Cerebellar cortex (tissue), 1 donor: ENCODE measurements at places on chromosomes 4 and X.

DNA sequence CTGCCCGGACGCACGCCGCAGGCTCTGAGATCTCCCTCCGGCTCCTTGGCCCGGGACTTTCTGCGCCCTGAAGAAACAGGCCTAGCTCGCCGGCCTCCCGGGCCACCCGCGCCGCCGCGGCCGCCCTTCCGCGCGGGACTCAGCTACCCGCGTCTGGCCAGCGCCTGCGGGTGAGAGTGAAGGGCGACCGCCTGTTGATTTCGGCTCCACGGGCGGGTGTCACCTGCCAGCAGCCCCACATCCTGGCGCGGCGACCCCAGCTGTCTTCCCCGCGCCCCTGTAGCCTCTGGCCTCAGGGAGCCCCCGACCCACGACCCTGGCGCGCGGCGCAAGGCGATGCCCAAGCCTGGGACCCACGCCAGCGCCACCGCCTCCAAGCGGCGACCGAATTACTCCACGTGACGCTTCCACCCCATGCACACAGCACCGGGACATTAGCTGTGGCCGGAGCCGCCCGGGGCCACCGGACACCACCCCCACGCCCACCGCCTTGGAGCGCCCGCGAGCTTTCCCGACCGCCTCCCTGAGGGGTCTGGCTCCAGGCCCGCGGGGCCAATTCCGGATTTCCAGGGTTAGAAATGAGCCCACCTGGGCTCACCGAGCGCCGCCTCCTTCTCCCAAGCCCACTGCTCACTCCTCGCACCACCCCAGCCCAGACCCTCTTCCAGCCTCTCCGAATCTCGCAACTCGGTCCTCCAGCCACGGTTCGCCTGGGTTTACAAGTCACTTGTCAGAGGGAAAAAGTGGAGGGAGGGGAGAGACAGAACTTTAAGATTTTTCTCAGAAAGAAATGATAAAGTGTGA, 10.2 kb downstream of the ARX start:
- DNase-seq: no peak

- DNase-seq: no peak
Observed at GRCh38 chr4:177079327-177079726, 230.3 kb upstream of the NEIL3 start.

- DNase-seq: peak; percentile 63
Observed at GRCh38 chrX:40543661-40544328, 37.0 kb upstream of the ATP6AP2 start.

DNA sequence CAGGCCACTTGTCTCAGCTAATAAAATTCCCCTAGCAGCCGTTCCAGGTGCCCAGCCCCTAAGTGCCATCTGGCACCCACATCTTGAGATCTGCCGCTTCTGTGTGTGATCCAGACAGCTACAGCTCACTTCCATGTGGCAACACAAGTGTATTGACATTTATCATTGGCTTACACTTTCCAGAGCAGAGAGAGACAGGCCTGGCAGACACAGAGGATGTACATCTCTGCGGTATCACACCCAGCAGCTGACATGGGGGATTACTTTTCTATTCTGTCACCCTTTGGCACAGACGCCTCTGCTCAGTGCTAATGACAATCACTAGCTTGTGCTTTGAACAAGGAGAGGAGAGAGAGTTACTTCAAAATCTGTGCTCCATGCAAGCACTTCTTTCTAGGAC, 195.9 kb downstream of the KDR start:
- no peak for DNase-seq

- DNase-seq: no peak
Observed at GRCh38 chrX:96433409-96434077, 251.1 kb upstream of the DIAPH2 start.

- no peak for DNase-seq
Observed at GRCh38 chr4:6662591-6662990, 22.1 kb downstream of the MRFAP1 start.

- DNase-seq: peak; percentile 81
Observed at GRCh38 chr4:71235311-71236201, 103.3 kb upstream of the SLC4A4 start.

- peak; percentile 90 for DNase-seq
Observed at GRCh38 chr4:6905516-6906445, 3.8 kb upstream of the TBC1D14 start.

GRCh38 chr4:149709640-149710039, 106.0 kb downstream of the IQCM start:
- DNase-seq: no peak

- DNase-seq: no peak
Observed at GRCh38 chrX:56499372-56499771, 64.1 kb upstream of the UBQLN2 start.

- DNase-seq: no peak
Observed at GRCh38 chr4:147136751-147137150, 191.1 kb upstream of the TTC29 start.

DNA sequence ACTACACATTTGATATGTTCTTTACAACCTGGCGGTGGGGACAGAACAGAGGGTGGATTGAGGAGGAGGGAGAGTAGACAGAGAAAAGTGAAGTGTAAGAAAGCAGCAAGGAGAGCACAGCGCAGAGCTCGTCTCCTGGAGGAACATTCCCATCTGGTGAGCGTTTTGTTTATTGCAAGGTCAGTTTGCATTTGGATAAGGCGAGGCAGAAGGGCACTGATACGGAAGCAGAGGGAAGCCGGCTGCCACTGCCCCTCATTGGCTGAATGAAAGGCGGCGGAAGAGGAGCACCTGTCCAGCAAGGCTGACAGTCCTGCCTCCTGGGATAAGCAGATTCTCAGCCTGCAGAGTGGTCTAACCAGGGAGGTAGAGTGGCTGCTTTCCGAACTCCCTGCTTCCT, 83.2 kb downstream of the GPR143 start:
- DNase-seq: peak; percentile 53

GRCh38 chr4:148126825-148127224, 315.4 kb downstream of the NR3C2 start:
- no peak for DNase-seq
